Central memory CD8-positive, alpha-beta T cell (primary cell): ENCODE measurements at places on chromosomes 2 and 18.

DNA sequence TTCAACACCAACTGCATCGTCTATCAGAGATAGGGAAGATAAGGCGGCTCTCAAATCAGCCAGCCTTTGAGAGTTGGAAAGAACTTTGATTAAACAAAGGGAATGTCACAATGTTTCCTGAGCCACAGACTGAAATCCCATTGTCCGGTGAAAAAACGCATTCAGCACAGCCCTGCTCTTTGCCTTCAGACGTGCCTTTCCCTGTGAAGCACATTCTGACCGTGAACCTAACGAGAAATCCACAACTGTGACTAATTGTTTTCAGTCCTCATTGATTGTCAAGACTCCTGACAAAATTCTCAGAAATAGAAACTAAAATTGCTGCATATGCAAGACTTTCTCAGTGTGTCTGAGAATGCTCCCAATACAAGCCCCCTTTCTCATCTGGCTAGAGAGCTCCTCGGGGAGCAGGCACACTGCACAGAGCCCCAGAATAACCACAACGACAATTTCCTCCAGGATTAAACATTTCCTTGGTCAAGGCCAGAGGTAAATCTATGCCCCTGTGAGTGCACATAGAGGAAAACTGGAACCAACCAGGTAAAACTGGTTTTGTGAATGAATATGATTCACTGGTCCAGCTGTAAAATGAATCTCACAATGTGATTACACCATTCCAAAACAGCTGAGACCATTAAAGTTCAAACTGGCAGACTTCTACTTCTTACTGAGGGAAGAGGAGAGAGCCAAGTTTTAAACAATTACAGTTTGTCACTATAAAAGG, 561.9 kb upstream of the ID2 start:
- no peak for DNase-seq

GRCh38 chr2:241102239-241102803, at the start of gene MTERF4:
TSS of gene MTERF4 (minus strand) at chr2:241102287. CDS start at chr2:241102273, 14 bp downstream.
- peak; percentile 79 for DNase-seq

GRCh38 chr2:17584689-17585088, 44.2 kb downstream of the VSNL1 start:
- no peak for DNase-seq

GRCh38 chr18:75654851-75655751, 227.6 kb upstream of the SMIM21 start:
- no peak for DNase-seq

GRCh38 chr18:48826271-48826670, 124.5 kb downstream of the SMAD7 start:
- no peak for DNase-seq

DNA sequence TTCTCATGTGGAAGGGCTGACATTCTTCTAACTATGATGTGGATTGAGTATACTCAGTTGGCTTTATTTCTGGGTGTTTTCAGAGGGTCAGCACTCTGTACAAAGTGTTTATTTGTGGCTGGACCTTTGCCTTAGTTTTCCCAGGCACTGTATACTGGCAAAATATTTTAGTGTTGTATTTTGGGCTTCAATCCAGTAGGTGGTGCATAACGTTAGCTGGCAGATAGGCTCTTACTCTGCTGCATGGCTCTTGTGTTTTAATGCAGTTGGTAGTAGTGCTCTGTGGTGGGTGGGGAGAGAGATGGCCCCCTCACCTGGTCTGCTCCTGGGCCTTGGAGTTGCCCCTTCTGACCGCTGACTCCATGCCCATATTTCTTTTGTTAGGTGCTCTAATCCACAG, 75.6 kb upstream of the REG3A start:
- DNase-seq: no peak

GRCh38 chr2:100761365-100761764, 58.6 kb upstream of the NPAS2 start:
- no peak for DNase-seq

- DNase-seq: no peak
Observed at GRCh38 chr2:160522951-160523710, 29.5 kb upstream of the RBMS1 start.
